CD4-positive, alpha-beta T cell treated with Interleukin-15 for 1 hour (primary cell): ENCODE measurements at places on chromosomes 11 and 22.

DNA sequence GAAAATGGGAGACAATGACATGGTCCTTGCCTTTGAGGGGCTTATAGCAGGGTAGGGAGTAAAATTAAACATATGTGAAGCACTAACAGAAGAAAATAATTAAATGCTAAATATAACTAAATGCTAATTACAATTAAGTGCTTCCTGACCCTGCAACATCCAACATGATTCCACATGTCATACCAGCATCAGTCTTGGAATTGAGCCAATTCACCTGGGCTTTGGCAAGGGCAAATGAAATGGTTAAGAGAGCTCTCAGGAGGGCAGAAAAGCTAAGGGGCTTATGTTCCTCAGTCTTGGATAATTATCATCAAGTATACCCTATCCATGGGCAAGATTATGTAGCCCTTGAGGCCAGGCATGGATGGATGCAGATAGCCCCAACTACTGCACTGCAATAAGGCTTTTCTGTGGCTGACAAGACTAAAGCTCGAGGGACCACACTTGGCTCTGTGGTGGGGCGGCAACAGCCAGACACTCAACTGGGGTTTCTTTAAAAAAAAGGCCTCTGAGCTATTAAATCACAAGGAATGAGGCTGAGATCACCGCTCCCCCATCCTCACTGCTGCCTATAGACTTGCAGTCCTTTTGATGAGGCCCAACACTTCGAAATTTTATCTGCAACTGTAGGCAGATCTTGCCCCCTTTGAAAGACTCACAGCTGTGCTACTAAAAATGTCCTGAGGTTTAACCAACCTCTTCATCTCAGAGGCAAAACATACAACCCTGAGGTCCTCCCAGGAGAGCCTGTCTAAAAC is 39.0 kb downstream of the IL18BP start:
- no peak for DNase-seq

DNA sequence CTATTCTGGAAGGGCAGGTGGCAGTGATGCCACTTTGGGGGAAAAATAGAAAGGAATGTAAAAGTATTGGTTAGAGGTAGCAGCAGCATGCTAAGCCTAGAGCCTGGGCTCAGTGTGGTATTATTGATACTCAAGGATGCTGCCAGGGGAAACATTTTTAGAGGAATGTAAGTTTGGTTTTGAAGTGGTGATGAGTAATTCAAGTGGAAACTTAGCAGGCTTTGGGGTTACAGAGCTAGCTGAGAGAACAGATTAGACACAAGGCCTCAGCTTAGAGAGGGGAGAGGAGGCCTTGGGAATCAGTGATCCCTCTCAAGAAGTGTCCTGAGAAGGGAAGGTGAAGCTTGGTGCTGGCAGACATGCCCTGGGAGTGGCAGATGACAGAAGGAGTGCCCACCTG is 32.9 kb upstream of the DDI1 start:
- no peak for DNase-seq

- no peak for DNase-seq
These were observed 39.7 kb upstream of the POU2AF2 start for GRCh38 chr11:111205632-111206385.

DNA sequence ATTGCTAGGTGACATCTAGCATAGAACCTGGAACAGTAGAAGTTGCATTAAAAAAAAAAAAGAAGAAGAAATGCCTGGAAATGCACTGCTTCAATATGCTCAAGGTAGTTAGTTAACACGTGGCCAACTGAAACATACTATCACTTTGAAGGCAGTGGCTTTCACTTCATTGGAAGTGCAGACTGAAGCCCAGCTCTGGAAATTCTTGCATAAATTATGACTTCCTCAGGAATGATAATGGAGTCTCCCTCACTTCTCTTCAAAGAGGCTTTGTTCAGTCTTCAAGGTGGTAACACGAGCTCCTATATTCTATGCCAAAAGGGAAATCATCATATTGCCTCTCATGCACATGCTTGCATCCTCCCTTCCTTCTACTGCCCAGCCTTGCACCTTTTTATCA is 715.9 kb upstream of the API5 start:
- no peak for DNase-seq

DNA sequence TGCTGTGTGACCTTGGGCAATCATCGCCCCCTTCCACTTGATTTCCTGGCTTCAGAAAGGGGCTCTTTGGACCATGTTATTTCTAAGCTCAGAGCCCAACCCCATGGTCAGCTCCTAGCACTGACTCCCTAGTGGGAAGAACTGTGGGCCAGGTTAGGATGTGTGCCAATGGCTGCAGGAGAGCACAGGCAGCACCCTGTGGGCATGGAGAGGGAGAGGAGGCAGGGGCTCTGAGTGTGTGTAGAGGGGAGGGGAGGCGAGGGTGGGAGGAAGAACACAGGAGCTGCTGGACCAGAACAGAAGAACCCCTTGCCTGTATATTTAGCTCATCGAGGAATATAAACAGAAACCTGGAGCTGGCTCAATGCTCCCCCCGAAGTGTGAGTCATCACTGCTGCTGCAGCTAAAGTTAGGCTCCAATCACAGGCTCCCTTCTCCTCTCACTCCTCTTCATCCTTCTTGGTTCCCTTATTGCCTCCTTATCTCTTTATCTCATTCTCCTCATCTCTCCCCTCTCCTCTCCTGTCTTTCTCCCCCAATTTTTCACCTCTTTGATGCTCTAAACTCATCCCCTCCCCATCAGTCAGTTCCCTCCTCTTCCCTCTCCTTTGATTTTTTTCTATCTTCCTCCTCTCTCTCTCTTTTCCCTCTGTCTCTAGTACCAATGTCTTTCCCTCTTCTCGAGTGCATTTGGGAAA is 14.5 kb upstream of the RPS19BP1 start:
- no peak for DNase-seq

DNA sequence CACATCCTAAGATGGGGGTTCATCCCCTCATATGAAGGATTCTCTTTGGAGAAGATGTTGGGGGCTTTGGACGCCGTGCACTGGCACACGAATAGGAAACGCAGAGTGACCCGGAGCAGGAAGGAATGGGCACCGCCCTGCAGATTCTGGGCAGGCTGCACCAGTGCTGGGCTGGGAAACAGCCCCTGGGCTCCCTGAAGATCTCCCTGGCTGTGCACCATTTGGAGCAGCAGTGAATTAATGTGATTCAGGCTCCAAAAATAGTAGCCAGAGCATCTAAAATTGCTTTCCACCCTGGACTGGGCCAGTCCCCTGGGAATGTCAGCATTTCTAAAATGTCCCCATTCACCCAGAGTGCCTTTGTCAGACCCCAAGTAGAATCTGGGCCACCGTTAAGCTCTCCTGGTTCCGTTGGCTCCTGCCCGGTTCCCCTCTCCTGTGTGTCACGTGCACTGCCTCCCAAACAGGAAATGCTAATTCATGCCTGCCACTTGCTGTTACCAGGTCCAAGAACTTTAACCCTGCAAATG is 18.6 kb downstream of the IRAG1 start:
- DNase-seq = no peak
